ENCODE measurements at places on chromosomes 2 and 18. TPM values are rescaled to one million over a fixed set of nuclear protein-coding genes. Genes with fewer than 3 reads are reported as not detected.

GRCh38 chr2:217936952-217937351 is 65.8 kb downstream of the TNS1 start:
- DNase-seq: no peak
- H3K4me1 ChIP-seq: no peaks in the 10 kb centered on the region
- no peak overlapping the region for H3K4me3 ChIP-seq
- peaks cover 4% of the 10 kb centered on the region for H3K27me3 ChIP-seq

GRCh38 chr2:393711-394696 is 106.1 kb upstream of the ALKAL2 start:
- DNase-seq: peak; percentile 40
- H3K4me3 ChIP-seq: peak overlapping the region; percentile 73
- H3K27ac ChIP-seq: peak overlapping the region; percentile 59
- H3K4me1 ChIP-seq: no peaks in the 10 kb centered on the region

Gene PRKAG3
- not detected for total RNA-seq

Gene UGT1A8
- not detected for total RNA-seq

Gene WDFY1
- 16.0 TPM for total RNA-seq

Gene EMX1
- total RNA-seq: 0.57 TPM

GRCh38 chr2:2875296-2875695 is 502.3 kb downstream of the EIPR1 start:
- no peaks in the 10 kb centered on the region for H3K4me1 ChIP-seq
- H3K27ac ChIP-seq: no peak overlapping the region
- no peaks in the 10 kb centered on the region for H3K27me3 ChIP-seq
- no peak overlapping the region for H3K4me3 ChIP-seq
- no peaks in the 10 kb centered on the region for H3K36me3 ChIP-seq

Gene TRIM43
- total RNA-seq: not detected

Gene XDH
- not detected for total RNA-seq

Gene IL36B
- total RNA-seq: not detected

GRCh38 chr2:238162251-238162845 is 3.6 kb downstream of the ERFE start:
- H3K36me3 ChIP-seq: no peaks in the 10 kb centered on the region
- no peaks in the 10 kb centered on the region for H3K27me3 ChIP-seq
- no peak overlapping the region for H3K4me3 ChIP-seq
- no peak overlapping the region for H3K27ac ChIP-seq
- peaks cover 9% of the 10 kb centered on the region for H3K4me1 ChIP-seq
- no peak for DNase-seq

GRCh38 chr18:11807233-11807632 is 44.0 kb upstream of the CHMP1B start:
- H3K4me1 ChIP-seq: no peaks in the 10 kb centered on the region
- DNase-seq: no peak
- H3K27ac ChIP-seq: no peak overlapping the region

- H3K27me3 ChIP-seq: no peaks in the 10 kb centered on the region
- no peaks in the 10 kb centered on the region for H3K4me1 ChIP-seq
- H3K27ac ChIP-seq: no peak overlapping the region
- no peaks in the 10 kb centered on the region for H3K36me3 ChIP-seq
These were observed 52.3 kb downstream of the PARD6G start for GRCh38 chr18:80194874-80195570.

DNA sequence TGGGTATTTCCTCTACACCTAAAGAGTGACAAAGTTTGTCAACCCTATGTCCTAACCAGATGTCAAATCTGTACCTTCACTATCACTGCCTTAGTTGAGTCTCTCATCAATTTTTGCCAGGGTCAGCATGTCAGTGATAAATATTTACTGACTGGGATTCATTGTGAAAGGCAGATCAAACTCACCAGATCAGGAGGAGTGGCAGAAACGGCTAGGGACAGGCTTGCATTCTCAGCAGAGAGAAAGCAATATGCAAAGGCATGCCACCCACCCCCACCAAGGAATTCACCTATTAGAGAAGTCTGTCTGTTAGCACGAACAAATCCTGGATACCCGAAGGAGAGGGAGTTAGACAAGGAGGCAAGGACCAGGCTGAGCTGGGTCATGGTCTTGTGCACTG is 62.6 kb downstream of the PTPN2 start:
- no peak overlapping the region for H3K4me3 ChIP-seq
- no peaks in the 10 kb centered on the region for H3K27me3 ChIP-seq

GRCh38 chr2:184304006-184304405 is 294.3 kb upstream of the ZNF804A start:
- no peak overlapping the region for H3K4me3 ChIP-seq
- no peaks in the 10 kb centered on the region for H3K4me1 ChIP-seq
- no peak overlapping the region for H3K27ac ChIP-seq
- no peak for DNase-seq
- H3K36me3 ChIP-seq: no peaks in the 10 kb centered on the region

Gene LAMA1
- total RNA-seq: not detected

DNA sequence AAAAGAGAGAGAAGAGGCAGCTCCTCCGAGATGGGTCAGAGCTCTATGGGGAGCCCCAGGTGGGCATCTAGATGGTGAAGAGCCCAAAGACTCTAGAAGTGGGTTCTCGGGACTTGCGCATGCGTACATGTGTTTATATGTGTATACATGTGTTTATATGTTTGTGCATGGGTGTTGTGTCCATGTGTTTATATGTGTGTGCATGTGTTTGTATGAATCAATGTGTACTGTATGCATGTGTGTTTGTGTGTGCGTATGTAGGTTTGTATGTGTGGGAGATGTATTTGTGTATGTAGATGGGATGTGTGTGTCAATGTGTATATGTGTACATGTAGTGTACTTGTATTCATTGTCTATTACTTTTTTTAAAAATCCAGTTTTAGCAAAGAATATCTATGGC is 25.6 kb downstream of the DNPEP start:
- no peak overlapping the region for H3K4me3 ChIP-seq
- no peak for DNase-seq
- no peak overlapping the region for H3K27ac ChIP-seq

GRCh38 chr18:39591649-39592048 is 2026.1 kb upstream of the CELF4 start:
- no peaks in the 10 kb centered on the region for H3K4me1 ChIP-seq
- no peak overlapping the region for H3K4me3 ChIP-seq
- H3K27me3 ChIP-seq: no peaks in the 10 kb centered on the region
- no peak overlapping the region for H3K27ac ChIP-seq

DNA sequence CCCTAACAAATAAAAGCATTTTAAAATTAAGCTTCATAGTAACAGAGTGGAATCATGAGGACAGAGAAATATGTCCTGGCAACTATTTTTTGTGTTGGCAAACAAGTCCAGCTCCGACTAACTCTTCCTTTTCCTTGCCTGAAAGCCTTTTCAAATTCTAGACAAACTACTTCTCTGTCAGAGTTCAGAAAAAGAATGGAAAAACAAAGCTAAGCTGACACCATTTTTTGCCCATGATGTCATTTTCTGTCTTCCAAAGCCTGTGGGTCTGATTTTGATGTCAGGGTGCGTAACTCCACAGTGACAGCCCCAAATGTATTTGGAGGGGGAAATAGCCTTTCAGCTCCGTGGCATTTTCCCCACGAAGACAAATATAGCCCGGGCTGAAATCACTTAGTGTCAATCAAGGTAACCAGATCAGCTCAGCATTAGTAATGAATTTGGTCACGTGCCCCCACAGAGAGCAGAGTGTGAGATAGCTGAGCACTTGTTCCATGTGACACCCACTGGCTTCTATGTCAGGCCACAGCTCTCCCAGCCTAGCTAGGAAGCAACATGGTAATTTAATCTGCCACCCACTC is 233.0 kb upstream of the SIX2 start:
- no peaks in the 10 kb centered on the region for H3K4me1 ChIP-seq
- no peaks in the 10 kb centered on the region for H3K27me3 ChIP-seq
- H3K36me3 ChIP-seq: no peaks in the 10 kb centered on the region
- no peak overlapping the region for H3K27ac ChIP-seq

Gene TCF4
- 0.47 TPM for total RNA-seq

Gene NEU2
- total RNA-seq: not detected

GRCh38 chr2:229445019-229445418 is 173.9 kb upstream of the PID1 start:
- H3K27ac ChIP-seq: no peak overlapping the region
- H3K4me3 ChIP-seq: no peak overlapping the region
- H3K27me3 ChIP-seq: no peaks in the 10 kb centered on the region
- H3K36me3 ChIP-seq: no peaks in the 10 kb centered on the region
- no peak for DNase-seq

DNA sequence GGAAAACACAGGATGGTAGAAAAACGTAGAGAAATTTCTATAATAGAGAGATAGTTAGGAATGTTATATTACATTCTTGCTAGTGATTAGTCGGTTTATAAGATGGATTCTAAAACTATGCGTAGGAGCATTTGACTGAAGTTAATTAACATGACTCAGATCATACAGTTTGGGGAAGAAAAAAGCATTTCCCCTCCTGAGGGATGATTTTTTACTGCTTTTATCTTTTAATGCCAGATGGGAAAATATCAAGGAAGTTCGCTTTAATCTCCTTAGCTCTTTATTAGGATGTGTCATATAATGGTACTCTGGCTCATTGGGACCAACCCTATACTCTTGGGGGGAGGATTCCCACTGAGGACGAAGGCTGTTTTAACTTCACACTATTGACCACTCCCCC is 502.1 kb downstream of the TGIF1 start:
- H3K27ac ChIP-seq: no peak overlapping the region
- H3K4me1 ChIP-seq: no peaks in the 10 kb centered on the region
- no peak overlapping the region for H3K4me3 ChIP-seq
- no peaks in the 10 kb centered on the region for H3K36me3 ChIP-seq

- H3K36me3 ChIP-seq: no peaks in the 10 kb centered on the region
- H3K27me3 ChIP-seq: no peaks in the 10 kb centered on the region
- no peak overlapping the region for H3K4me3 ChIP-seq
- no peaks in the 10 kb centered on the region for H3K4me1 ChIP-seq
- DNase-seq: no peak
- H3K27ac ChIP-seq: no peak overlapping the region
These were observed 37.9 kb upstream of the TTR start for GRCh38 chr18:31553800-31554199.

- H3K27me3 ChIP-seq: no peaks in the 10 kb centered on the region
- no peak overlapping the region for H3K27ac ChIP-seq
- DNase-seq: no peak
- H3K4me1 ChIP-seq: no peaks in the 10 kb centered on the region
These were observed 31.5 kb upstream of the ATP8B1 start for GRCh38 chr18:57834616-57835015.

- DNase-seq: no peak
- H3K4me3 ChIP-seq: no peak overlapping the region
- H3K4me1 ChIP-seq: peaks cover 8% of the 10 kb centered on the region
- H3K27ac ChIP-seq: no peak overlapping the region
These were observed 3.2 kb upstream of the RAB17 start for GRCh38 chr2:237593596-237594320.

DNA sequence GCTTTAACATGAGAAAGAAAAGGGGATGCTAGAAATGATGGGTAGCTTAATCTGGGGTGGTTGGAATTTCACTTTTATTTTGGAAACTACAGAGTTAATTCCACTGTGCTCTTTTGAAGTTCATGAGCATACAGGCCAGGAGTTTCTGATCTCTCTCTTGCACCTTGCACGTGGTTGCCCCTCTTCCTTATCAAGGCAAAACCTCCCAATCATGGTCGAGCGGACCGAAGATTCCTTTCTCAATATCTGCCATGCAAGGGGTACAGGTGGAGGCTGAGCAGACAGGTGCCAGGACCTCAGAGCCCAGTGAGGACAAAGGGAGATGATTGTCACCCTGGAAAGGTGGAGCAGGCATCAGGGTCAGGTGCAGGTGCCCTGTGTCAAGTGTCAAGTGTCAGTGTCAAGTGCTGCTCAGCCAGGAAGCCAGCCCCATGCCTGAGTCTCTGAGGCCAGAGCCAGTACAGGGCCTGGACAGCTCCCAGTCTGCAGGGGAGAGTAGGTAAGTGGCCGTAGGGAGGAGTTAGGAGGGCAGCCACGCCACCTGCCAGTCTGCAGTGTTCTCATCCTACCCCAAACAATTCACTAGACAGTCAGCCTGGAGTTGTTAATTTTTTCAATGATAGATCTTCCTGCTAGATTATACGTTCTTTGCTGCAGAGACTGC is 42.2 kb downstream of the LPIN1 start:
- H3K4me1 ChIP-seq: no peaks in the 10 kb centered on the region
- H3K4me3 ChIP-seq: no peak overlapping the region
- H3K27ac ChIP-seq: no peak overlapping the region
- peaks cover 79% of the 10 kb centered on the region for H3K36me3 ChIP-seq

DNA sequence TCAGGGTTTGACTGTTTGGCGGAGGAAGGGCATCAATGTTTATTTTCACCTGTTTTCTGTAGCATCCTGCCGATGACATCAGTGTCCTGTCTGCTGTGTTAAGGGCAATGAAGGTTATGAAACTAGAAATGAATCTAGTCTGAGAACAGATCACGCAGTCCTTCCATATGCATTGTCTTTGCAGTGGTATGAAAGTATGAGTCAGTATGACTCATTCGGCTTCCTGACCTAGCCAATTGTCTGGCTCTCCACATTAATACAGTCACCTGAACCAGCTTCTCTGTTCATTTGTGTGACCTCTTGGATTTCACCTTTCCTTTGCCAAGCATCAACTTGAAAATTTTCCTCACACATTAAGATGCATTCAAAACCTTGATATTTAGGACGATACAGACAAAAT is 353.8 kb downstream of the RND3 start:
- DNase-seq: no peak
- H3K27ac ChIP-seq: no peak overlapping the region
- no peaks in the 10 kb centered on the region for H3K27me3 ChIP-seq
- H3K4me1 ChIP-seq: no peaks in the 10 kb centered on the region

Gene RUFY4
- not detected for total RNA-seq

- H3K27me3 ChIP-seq: no peaks in the 10 kb centered on the region
- no peaks in the 10 kb centered on the region for H3K4me1 ChIP-seq
- H3K27ac ChIP-seq: no peak overlapping the region
- no peak for DNase-seq
- peaks cover 29% of the 10 kb centered on the region for H3K36me3 ChIP-seq
- no peak overlapping the region for H3K4me3 ChIP-seq
These were observed 14.8 kb downstream of the TAF1B start for GRCh38 chr2:9857814-9858729.

Gene TXNL1
- total RNA-seq: 91.6 TPM

DNA sequence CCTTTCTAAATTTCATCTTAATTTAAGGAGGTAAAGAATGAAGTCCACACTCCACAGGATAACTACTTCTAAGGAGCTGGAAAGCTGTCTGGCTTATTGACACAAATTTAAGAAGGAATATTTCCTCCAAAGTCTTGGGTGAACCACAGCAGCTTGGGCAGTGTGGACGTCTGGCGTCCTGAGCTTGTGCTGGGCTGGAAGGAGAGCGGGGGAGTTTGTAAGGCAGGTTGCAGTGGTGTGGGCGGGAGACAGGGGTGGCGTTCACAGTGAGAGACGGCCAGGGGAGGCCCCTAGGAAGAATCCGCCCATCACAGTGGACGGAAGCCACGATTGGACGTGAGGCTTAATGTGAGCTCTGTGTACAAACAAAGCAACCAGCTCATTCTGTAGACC is 25.7 kb downstream of the ADI1 start:
- no peaks in the 10 kb centered on the region for H3K27me3 ChIP-seq
- H3K4me1 ChIP-seq: no peaks in the 10 kb centered on the region
- no peak for DNase-seq
- no peak overlapping the region for H3K27ac ChIP-seq

GRCh38 chr2:45938649-45939511 is 287.4 kb downstream of the PRKCE start:
- H3K27me3 ChIP-seq: no peaks in the 10 kb centered on the region
- H3K36me3 ChIP-seq: no peaks in the 10 kb centered on the region

Gene KLHL29
- 0.13 TPM for total RNA-seq

Gene TRABD2A
- total RNA-seq: 20.3 TPM

Measured in CD8-positive, alpha-beta memory T cell (primary cell).